ENCODE measurements at places on chromosomes 11 and 22.

- no peak for DNase-seq
Measured at GRCh38 chr22:20229916-20230775, 38.0 kb downstream of the RTN4R start.

GRCh38 chr11:121762820-121763219, 310.1 kb upstream of the SORL1-AS1 start:
- DNase-seq, result peak; percentile 12

- peak; percentile 43 for DNase-seq
Measured at GRCh38 chr11:68843052-68843561, 1.4 kb upstream of the CPT1A start.

DNA sequence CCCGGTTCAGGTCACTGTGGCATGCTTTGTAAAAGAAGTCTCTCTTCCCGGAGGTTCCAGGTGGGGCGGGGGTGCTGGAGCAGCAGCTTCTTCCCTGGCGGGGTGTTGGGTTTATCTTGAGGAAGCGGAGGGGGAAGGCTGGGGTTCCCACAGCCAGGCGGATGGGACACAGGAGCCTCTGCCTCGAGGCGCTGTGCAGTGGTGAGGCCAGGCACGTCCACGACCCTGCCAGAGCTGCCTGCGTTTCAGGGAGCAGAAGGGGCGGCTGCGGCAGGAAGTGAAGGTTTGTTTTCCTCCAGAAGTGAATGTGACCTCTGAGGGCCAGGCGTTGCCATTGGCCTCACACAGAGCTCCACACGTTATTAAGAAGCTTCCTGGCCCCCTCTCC, 20.1 kb upstream of the ADORA2A start:
- DNase-seq, result no peak

GRCh38 chr11:102553835-102554282, 23.3 kb upstream of the MMP7 start:
- DNase-seq, result no peak

DNA sequence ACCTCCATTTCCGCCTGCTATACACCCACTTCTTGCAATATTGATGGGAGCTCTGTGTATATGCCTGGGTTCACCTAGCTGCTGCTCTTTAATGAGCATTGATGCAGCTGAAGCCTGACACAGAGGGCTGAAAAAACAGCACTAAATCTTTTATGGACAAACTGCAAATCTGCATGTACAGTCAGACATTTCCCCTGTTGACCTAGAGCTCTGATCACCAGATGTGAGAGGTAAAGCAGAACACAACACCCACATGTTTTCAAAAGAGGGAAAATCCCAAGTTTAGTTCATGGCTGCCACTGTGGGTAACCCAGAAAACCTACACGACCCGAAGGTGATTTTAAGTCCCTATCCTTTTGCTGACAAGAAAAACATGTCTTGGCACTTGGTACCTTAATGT, 303.0 kb upstream of the PITPNB start:
- no peak for DNase-seq

DNA sequence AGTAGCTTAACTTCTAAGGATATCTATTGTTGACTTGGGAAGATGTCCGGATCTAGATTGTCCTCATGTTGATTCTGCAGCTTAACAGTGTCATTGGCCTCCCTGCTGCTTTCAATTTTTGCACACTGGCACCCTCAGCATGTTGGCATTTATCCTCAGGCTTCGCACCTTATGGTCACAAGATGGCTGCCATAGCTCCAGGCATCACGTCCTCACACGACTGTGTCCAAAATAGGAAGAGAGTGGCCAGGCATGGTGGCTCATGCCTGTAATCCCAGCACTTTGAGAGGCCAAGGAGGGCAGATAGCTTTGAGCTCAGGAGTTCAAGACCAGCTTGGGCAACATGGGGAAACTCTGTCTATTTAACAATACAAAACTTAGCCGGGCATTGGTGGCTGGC, 58.3 kb upstream of the RASD2 start:
- DNase-seq, result no peak

DNA sequence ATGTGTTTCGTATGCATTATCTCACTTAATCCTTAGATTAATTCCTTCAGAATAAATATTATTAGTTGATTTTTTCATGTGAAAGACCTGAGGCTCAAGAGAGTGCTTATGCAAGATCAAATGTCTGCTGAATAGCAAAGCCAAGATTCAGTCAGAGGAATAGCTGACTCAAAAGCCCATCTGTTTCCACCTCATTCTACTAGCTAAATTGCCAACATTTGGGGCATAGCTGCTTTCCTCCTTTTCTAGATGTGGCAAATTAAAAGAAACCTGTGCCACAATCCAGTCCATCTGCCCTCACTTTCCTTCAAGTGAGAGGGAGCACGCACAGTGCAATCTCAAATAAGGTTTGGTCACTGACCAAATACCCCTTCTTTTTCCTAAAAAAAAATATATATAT, 121.1 kb downstream of the PAX6 start:
- no peak for DNase-seq

DNA sequence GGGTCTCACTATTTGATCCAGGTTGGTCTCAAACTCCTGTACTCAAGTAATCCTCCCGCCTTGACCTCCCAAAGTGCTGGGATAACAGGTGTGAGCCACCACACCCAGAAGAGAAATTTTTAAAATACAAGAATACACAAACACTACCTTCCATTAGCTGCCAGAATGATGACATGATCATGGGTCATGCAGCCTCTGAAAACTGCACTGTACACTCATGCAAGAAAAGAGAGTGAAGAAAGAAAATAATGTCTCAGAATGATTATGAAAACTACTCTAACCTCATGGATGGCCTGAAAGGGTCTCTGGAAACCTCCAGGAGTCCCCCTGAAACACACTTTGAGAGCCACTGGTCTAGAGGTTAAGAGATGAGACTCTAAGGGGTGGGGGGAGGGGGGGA, 18.8 kb downstream of the VPS37C start:
- no peak for DNase-seq

GRCh38 chr22:20429254-20430100, 8.1 kb downstream of the SCARF2 start:
- DNase-seq, result no peak

DNA sequence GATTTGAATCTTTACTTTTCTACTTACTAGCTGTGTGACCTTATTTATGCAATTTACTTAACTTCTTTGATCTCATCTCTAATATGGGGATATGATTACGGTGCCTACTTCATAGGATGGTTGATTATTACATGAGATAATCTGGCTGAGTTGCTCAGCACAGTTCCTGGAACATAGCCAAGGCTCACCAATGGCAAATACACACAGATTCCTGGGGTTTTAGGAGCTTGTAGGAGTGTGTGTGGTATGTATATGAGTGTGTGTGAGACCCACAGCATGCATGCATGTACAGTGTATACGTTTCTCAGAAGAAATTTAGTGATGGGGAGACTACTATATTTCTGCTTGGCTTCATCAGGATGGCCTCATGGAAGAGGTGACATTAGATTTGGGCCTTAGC, 256.9 kb downstream of the KIRREL3 start:
- DNase-seq, result peak; percentile 12

GRCh38 chr11:115444542-115444941, 59.7 kb downstream of the CADM1 start:
- no peak for DNase-seq

DNA sequence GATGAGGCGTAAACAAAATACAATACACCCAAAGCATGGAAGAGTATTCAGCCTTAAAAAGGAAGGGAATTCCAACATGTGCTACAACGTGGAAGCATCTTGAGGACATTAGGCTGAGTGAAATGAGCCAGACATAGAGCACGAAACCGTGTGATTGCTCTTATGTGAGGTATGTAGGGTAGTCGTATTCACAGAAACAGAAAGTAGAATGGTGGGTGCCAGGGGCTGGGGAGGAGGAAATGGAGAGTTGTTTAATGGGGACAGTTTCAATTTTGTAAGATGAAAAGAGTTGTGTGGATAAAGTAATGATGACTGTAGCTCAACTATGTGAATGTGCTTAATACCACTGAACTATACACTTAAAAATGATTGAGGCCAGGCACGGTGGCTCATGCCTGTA, 10.2 kb upstream of the KMT5B start:
- no peak for DNase-seq

GRCh38 chr22:38218661-38219622, 17.1 kb downstream of the MAFF start:
- no peak for DNase-seq

GRCh38 chr11:67491276-67492068, 8.6 kb downstream of the AIP start:
- DNase-seq, result no peak

- DNase-seq, result no peak
Measured at GRCh38 chr22:27667121-27667843, 134.3 kb downstream of the MN1 start.

DNA sequence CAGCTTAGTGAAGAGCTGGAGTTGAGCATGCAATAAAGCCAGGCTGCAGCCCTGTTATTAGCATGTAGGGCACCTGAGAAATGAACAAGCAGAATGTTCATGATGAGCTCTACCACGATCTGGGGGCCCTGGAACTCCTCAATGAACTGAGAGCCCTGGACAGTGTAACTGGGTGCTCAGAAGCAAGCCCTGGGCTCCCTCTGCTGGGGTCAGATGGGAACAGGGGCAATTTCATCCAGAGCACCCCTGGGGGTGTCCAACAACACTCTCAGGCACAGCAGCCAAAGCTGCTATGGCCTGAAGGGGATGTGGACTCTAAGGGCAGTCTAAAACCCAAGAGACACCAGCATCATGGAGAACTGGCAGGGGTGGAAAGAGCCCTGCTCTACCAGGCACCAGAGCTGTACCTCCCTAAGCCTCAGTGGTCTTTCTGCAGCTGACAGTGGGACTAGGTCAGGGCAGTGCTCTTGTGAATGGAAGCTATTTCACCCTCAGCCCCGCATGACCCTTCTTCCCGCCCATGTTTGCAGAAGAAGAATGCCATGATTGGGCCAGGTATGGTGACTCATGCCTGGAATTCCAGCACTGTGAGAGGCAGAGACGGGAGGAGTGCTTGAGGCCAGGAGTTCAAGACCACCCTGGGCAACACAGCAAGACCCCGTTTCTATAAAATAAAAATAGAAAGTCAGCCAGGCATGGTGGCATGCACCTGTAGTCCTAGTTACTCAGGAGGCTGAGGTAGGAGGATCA, 28.9 kb downstream of the THOC5 start:
- DNase-seq, result peak; percentile 0

- no peak for DNase-seq
Measured at GRCh38 chr22:24683691-24684090, 80.7 kb downstream of the GGT1 start.

GRCh38 chr11:17443926-17444690, 32.5 kb downstream of the ABCC8 start:
- DNase-seq, result no peak

DNA sequence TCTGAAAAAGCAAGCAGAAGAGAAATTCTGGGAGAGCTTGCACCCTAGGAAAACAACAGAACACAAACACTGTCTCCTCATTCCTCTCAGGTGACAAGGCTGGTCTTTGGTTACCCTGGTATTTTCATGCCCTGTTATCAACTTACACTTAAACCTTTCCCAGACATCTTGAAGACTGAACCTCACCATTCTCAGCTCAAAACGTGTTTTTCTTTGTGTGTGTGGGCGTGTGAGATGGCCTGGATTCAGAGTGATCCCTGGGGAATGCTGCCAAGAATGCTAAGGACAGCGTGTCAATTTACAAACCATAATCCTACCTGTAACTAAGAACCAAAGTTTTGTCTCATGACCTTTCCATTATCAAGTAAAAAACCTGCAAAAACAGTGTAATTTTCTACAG, 33.3 kb downstream of the ELF5 start:
- no peak for DNase-seq

DNA sequence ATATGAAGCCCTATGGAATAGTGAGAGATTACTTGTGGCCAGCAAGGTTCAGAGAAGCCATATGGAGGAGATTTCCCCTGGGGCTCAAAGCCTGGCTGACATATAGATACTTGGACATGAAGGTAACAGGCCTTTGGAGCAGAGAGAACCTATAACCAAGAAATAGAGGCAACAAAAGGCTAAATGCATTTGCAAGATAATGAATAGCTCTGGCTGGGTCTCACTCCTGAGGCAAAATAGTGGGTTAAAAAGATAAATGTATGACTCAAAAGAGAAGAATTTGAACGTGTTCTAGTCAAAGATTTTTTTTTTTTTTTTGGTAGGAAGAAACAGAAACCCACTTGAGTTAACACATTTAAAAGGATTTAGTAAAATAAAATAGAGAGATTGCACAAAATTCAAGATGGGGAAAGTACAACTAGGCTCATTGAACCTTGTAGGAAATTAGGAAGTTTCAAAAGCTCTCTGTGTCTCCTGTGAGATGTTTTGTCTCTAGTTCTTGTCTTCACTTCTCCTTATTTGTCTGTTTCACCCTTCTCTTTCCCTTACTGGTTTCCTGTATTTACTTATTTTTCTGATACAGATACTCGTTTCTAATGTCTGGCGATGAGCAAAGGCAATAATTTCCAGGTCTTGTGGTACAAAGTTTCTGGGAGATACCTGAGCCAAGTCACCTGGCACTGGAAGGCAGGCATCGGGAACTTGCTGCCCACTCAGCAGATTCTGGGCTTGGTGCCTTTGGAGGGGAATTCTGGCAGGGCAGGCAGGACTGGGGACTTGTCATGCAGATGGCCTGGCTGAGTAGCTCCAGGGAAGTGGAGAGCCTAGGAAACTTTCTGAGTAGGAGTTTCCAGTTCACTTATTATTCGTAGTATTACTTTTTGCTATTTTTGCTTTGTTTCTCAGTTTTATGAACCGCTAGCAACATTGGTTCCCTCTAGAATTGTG, 49.2 kb upstream of the SESN3 start:
- no peak for DNase-seq

DNA sequence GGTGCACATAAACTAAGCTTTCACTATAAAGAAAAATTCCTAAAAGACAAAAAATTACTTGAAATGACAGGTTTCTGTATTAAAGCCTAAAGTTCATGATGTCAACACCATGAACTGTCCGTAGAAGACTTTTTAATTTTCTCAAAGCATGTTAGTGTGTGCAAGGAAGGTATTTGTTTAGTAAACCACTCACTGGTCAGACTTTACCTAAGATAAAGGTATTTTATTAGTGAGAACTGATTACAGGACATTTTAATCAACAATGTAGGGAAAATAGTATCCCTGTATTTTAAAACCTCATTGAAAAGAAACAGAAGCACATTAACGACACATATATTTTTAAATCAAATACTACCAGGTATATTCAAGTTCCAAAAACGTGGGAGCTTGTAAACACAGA, 2.9 kb downstream of the PICALM start:
- DNase-seq, result no peak

DNA sequence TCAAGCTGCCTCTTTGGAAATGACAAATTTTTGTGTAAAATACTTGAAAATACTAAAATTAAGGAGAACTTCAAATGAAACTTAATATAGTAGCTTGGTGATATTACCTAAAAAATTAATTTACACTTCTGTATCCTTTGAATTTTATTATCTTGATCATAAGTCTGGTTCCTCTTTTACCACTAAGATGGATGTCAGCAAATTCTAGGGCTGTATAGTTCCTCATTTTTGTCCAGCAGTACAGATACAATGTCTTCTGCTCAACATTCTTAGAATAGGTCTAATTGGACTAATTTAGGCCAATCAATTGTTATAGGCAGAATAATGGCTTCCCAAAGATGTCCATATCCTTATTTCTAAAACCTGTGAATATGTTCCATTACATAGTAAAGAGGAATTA, 1298.0 kb upstream of the RAG2 start:
- DNase-seq, result no peak

All from NCI-H146 (cell line).